ENCODE measurements at places on chromosomes 12 and 14.
A peak's percentile ranks its signal among the peaks of the same experiment; 100 is the strongest.

- DNase-seq, result no peak
Measured at GRCh38 chr14:87158283-87158682, 834.7 kb downstream of the GALC start.

GRCh38 chr14:91897106-91897701, 29.9 kb upstream of the TC2N start:
- no peak for DNase-seq

DNA sequence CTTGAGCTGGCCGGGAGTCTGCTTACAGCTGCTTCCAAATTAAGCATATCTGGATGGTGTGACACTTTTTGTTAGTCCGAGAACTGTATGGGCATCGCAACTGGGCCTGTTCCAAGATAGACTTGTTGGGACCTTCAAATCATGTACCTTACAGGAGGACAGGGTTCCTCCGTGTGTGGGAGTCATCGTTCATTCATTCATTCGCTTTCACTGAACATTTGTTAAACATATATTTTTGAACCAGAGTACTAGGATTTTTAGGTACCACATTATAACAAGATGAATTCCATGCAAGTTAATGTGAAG, 387 bp upstream of the IPO8 start:
- DNase-seq, result no peak

GRCh38 chr14:87691042-87691881, 301.7 kb downstream of the GALC start:
- DNase-seq, result no peak

GRCh38 chr14:53306911-53307310, 153.8 kb upstream of the DDHD1 start:
- DNase-seq, result no peak

DNA sequence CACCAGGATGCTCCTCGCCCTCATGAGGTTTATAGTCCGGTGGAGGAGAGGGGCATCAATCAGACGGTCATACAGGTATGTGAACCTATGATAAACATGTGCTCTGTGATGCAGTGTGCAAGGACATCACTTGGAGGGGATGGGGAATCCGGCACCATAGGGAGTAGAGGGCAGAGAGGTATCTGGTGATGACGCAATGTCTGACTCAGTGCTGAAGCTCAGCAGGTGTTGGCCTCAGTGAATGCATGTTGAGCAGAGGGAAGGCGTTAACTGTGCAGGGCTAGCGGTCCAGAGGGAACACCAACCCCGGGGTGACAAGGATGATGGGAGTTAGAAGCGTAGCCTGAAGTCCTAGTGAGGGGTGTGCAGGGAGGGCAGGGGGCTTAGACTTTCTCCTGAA, 200.9 kb downstream of the TMEM132C start:
- DNase-seq, result no peak

- DNase-seq, result no peak
Measured at GRCh38 chr14:99675382-99675835, 8.7 kb upstream of the CYP46A1 start.

GRCh38 chr12:115752913-115753726, 524.4 kb downstream of the MED13L start:
- DNase-seq, result no peak

- no peak for DNase-seq
Measured at GRCh38 chr14:59918824-59919569, 947 bp upstream of the LRRC9 start.

- DNase-seq, result no peak
Measured at GRCh38 chr12:39931857-39932256, 174.0 kb downstream of the SLC2A13 start.

- no peak for DNase-seq
Measured at GRCh38 chr14:102075155-102075554, 11.7 kb downstream of the HSP90AA1 start.

GRCh38 chr12:121352682-121353018, 439 bp upstream of the ANAPC5 start:
- DNase-seq, result no peak

GRCh38 chr12:110807640-110808039, 39.1 kb upstream of the CCDC63 start:
- DNase-seq, result no peak

DNA sequence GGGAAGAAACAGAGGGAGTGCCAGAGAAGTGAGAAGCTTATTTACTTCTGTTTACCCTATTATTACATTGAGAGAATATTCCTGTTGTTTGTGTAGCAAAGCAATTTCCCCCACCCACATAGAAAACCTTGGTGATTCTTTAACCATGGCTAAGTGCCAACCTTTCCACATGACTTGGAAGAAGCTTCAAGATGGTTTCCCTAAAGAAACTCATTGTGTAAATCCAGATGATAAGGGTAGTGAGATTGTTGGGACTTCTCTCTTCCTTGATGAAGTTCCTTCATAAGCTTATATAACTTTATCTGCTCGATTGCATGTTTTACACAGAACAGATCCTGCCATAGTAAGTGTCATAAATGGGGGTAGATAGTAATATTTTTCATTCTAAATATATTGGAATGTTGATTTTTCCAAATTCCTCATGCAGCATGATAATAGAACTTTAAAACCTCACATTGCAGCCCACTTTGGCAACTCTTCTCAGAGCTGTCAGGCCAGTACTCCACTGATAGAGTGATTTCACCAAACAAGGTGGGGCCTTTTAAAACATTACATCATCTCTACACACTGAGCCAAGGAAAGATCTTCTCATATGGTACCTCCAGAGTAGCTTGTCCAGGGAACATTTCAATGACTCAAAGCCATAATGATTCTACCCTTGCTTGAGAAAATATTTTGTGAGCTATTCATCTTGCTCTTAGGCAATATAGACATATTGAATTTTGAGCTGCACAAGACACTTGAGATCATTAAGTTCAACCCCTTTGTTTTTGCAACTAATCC, 47.8 kb upstream of the KIF21A start:
- no peak for DNase-seq

- DNase-seq, result no peak
Measured at GRCh38 chr14:94572637-94573303, 8.5 kb upstream of the SERPINA5 start.

GRCh38 chr14:87869619-87870583, 123.1 kb downstream of the GALC start:
- DNase-seq, result no peak

DNA sequence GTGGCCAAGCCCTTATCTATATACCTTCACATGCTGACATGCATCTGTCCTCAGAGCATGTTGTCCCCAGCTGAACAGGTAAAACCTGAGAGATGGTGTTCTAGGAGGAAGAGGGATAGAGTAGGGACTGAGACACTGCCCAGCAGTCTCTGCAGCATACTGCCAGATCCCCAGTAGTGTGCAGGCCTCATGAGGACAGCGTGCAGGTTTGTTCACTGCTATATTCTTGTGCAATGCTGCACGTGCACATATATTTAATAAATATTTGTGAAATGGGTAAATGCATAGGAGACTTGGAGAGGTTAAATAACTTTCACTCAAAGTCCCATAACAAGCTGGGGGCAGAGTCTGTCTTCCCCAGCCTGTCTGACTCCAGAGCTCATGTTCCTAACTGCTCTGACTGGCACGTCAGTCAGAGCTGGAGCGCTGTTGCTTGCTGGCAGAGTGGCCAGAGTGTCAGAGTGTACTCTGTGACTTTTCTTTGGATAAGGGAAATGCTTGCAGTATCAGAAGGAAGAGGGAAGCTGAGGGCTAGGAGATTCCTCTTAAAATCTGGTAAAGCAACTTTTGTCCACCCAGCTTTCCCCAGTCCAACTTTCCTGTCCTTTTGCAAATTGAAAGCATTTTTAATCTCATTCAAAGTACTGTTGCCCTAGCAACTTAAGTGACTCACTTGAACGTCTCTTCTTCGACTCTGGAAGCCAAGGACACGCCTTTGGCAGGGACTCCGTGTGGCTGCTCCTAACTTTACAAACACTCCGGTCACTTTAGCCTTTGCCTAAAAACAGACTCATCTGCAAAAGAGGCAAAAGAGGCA, 14.9 kb upstream of the POLR3B start:
- no peak for DNase-seq

GRCh38 chr12:108507971-108508642, 7.0 kb upstream of the FICD start:
- peak; percentile 29 for DNase-seq

DNA sequence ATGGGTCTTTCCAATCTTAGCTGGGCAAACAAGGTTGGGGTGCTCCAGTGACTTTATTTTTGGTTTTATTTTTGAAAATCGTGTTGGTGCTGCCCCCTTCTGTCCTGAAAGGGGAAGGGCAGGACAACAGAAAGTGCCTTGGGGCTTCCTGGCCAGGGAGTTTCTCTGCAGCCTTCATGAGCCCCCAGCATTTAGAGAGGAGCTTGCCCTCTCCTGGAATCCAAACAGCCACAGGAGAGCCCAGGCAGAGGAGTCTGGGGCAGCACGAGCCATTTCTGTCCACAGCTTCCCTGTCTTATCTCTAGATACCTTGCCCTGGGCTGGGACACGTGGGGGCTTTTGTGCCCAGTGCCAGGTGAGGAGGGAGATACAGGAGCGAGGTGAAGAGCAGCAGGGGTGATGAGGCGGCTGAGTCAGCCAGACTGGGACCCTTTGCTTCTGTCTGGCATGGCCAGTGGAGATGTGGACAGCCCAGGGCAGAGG, 4.4 kb upstream of the C1RL start:
- DNase-seq, result no peak

DNA sequence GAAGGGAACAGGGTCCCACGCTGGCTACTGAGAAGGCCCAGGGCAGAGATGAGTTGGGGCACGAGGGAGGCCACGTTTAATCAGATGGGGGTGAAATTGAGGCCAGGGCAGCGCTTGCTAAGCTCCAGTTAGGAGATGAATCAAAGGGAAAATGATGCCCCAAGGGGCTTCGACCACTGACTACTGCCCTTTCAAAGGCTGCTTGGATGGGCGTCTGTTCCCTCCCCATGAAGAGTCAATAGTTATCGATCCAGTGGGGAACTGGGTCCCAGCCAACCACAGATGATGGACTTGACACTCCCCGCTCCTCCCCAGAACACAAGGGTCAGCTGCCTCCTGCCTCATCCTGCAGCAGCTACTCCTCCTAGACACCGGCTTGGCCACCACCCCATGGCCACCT, 55.6 kb downstream of the ESRRB start:
- no peak for DNase-seq

- no peak for DNase-seq
Measured at GRCh38 chr14:91647856-91648255, 84.0 kb downstream of the CATSPERB start.

DNA sequence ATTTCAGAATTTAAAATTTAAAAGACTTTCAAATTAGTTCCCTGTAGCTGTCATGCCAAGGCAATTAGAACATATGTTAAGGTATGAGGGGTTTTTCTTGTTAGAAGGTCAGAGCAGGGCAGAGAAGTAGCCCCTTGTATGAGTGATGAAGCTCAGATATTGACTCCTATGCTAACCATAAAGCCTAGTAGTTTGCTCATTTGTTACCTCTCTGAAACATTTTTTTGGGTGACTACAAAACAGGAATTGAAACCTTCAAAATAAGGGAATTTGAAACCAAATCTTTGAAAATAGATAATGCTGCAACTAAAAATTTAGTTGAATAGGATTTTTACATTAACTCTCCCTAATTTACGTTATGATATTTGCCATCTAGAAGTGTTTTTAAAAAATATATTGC, 333.5 kb downstream of the NAV3 start:
- DNase-seq, result no peak

GRCh38 chr12:117645473-117645872, 284.0 kb upstream of the NOS1 start:
- no peak for DNase-seq

DNA sequence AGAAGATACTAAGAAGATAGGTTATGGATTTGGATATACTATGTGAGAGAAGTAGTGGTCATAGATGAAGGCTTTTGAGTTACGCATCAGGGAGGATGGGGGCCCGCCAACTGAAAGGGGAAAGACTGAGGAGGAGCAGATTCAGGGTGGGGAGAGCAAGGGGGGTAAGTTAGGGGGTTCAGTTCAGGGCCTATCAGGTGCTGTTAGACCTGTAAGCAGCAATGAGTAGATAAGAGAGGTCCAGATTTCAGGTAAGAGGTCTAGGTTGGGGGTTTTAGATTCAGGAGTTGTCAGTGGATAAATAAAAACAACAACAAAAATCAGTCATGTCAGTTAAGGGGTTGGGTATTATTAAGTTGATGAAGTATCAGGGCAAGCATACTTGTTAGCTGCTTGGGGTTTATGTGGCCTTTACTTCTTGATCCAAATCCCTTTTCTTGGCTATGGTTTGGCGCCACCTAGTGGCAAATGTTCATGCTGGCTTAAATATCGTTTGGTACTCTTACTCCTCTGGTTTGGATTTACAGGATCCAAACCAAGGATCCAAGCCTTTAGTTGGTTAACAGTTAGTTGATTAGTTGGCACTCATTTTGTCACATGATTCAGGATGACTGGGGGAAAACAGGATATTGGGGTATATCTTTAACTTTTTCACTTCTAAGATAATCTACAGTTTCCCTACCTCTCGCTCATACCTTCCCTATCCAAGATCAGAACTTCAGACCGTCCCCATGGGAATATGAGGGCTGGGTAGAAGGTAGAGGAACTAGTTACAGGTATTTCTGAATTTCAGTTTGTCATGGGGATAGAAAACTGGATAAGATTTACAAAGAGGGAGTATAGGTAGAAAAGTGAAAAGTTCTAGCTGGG, 65.1 kb downstream of the PCNX1 start:
- DNase-seq, result peak; percentile 59

GRCh38 chr12:9163392-9163791, 44.8 kb downstream of the PZP start:
- DNase-seq, result no peak

GRCh38 chr12:47856721-47857575, 37.2 kb upstream of the HDAC7 start:
- DNase-seq, result no peak

DNA sequence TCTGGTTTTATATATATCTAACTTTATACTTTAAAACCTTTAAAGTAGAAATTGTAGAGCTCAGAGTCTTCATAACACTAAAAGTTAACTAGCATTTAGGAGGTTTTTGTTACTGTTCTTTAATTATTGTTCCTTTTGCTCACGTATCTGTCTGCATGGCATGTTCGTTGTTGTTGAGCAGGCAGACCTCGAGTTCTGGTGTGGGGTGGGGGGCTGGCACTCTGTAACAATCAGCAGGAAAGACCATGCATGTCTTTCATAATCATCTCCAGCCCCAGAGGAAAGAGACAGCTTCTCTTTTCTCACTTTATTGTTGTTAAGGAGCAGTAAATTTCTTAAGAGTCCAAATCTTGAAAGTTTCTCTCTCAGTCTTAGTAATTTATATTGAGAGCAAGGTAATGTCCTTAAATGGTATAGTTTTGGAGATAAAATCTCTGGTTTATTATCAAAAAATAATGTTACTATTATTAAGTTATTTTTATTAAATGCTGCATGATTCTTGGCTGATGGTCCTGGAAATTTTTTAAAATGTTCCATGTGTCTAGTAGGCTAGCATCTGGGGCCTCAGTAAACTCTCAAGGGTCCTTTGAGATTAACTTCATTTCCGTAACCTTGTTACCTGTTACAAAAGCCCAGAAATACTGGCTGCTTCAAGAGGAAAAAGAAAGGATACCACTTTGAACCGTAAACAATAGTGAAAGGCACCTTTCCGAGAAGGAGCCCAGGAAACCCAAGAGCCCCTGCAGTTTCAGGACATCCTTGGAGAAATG, 30.3 kb downstream of the CKB start:
- no peak for DNase-seq

- DNase-seq, result no peak
Measured at GRCh38 chr14:92794547-92794941, 439 bp downstream of the GOLGA5 start.

Data from stimulated activated CD4-positive, alpha-beta T cell treated with anti-CD3 and anti-CD28 coated beads, Interleukin-15, amount 100 ng/mL, for 48 hours (primary cell).